ENCODE measurements at places on chromosomes 6 and 20.
A peak's percentile ranks its signal among the peaks of the same experiment; 100 is the strongest.

- no peak for DNase-seq
These were observed 73.9 kb upstream of the BACH2 start for GRCh38 chr6:90370493-90370959.

DNA sequence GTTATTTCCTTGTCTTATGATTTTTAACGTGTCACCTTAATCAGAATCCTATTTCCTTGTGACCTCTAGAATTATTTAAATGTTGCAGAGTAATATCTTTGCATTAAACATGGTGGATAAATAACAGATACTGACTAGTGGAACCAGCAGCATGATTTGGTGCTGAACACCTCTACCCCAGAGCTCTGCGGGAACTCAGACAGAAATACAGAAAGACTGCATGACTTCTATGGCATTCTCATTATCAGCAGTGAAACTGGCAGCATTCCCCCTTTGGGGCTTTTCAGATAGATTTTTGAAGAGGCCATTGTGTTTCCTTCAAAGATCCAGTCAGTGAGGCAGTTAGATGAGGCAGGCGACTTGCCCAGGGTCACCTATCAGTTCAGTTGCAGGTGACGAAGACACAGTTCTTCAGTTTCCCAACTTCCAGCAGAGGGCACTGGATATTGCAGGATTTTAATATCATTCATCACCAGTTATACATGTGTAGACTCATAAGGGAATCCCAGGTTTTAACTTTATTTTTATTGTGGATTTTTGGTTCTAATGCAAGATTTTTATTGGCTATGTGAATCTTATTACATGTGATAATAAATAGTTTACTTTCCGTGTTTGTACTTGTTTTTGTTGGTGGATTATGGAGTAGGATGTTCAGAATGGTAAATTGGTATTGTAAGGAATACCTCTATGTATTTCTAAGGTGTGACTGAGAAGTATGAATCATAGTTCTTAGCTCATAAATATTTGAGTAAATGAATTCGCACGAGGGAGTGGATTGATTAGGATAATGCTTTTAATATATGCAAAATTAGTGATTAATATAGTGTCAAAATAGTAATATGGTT is 81.3 kb downstream of the AFDN start:
- DNase-seq, result no peak

GRCh38 chr6:25013246-25013645 is 77.5 kb upstream of the RIPOR2 start:
- no peak for DNase-seq

GRCh38 chr6:108661430-108661829 is 100.7 kb downstream of the FOXO3 start:
- peak; percentile 34 for DNase-seq

- no peak for DNase-seq
These were observed 979 bp upstream of the SOD2 start for GRCh38 chr6:159693894-159694545.

- no peak for DNase-seq
These were observed 50.6 kb downstream of the GJA10 start for GRCh38 chr6:89944826-89945407.

GRCh38 chr6:139779988-139780774 is 405.7 kb upstream of the CITED2 start:
- no peak for DNase-seq

GRCh38 chr6:29137724-29138123 is 29.9 kb downstream of the OR2J3 start:
- DNase-seq, result no peak

DNA sequence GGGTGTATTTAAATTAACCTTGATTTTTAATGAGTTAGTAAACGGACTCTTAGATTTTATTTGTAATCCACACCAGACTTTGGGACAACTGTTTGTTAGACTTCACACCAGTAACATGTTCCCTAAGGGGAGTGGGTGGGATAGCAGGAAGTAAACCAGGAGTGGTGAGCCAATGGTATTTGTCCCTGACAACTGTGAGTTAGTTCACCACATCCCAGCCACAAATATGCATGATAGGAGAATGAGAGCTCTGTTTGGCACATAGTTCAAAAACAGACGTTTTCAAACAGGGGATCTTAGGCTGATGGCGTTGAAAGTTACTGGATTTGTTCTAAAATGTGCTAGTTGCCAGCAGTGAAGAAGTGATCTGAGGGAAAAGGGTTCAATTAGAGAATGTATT is 18.7 kb upstream of the COL10A1 start:
- DNase-seq, result peak; percentile 90

DNA sequence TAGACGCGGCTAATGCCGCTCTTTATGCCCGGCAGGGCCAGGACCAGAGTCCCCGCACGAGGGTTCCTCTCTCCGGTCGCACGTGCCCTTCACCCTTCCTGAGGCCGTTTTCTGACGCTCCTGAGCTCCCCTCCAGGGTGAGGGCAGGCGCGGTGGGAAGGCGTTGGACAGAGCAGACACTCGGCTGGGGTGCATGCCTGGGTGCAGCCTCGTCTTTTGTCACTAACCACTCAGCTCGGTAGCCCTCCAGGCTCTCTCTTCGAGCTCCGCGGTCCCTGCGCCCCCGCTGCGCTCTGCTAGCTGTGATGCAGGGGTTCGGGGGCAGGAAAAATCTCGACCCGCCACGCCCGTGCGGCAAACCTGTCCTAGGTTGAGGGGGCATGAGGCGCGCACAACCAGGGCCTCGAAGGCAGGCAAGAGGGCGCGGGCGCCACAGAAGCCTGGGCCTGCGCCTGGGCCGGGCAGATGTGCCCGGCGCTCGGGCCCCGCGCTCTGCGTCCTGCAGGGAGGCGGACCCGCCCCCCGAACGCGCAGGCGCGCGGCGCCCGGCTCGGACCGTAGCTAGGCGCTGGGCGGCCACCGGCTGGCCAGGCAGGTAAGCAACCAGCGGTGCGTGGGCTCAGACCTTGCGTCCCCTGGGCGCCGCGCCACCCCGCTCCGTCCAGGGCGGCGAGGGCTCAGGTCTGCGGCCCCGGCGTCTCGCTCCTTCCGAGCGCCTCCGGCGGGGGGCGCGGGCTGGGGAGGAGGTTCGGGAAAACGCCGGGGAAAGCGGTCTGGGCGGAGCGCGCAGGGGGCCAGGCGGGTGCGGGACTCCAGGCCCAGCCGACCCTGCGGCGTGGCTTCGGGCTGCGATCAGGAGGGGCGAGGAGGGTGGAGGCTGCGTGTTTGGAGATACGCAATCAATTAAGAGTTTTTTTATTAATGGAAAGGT is at the start of gene L3MBTL1:
TSS of gene L3MBTL1 (plus strand) at position 548 of the 931 bp plus-strand sequence. CDS start 5,807 bp downstream, outside the sequence.
- no peak for DNase-seq

- DNase-seq, result no peak
These were observed 83.1 kb downstream of the GRM4 start for GRCh38 chr6:34062815-34063214.

DNA sequence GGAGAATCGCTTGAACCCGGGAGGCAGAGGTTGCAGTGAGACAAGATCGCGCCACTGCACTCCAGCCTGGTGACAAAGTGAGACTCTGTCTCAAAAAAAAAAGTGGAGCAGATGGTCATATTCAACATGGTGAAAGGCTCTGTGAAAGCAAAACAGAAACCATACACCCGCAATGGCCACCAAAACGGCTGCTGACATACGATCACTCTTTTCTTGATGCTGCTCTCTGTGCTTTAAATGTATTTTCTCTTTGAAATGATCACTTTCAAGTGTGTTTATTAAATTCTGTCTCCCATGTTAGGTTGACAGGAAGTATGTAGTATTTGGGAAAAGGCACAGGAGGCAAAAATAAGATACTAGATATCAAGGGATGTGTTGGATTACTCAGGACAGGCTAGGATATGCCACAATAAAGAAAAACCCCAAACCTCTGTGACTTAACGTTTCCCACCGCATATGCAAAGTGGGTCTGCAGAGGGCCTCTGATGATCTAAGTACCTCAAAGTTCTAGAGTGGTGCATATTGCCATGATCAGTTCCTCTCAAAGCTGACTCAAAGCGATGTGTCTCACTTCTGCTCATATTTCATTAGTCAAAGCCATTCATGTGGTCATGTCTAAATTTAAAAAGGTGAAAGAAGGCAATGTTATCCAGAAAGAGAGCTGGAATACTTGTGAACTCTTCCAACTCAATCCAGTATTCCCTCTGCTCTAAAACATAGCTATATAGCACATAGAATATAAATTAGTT is 155.1 kb upstream of the SOX4 start:
- no peak for DNase-seq

GRCh38 chr20:4091490-4092479 is 76.4 kb upstream of the RNF24 start:
- DNase-seq, result no peak

- no peak for DNase-seq
These were observed 34.2 kb downstream of the RBM38 start for GRCh38 chr20:57425150-57426013.

DNA sequence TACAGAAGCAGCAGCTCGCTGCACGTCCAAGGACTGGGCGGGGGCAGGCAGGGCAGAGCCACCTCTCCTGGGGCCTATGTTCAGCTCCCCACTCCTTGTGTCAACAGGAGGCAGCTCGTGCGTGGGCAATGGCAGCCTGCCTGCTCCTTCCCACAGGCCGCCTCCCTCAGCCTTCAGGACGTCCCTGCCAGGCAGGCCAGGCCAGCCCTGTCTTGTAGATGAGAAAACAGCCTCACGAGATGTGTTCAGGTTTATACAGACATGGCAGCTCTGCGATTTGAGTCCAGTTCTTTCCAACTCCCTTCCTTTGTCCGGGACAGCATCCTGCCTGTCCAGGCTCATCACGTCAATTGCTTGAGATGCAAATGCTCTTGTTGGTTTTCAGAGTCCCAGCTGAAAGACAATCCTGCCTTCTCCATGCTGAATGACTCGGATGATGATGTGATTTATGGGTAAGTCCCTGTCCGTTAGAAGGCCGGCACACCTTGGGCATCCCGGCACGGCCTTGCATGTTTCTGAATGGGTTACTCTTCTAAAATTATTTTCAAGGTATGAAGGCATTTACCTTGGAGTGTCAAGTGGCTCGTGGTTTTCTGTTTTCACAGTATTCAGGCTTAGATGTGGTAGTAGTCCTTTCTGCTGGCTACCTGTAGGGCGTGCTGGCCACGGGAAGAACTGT is 13.5 kb downstream of the DYNLT1 start:
- DNase-seq, result no peak

- DNase-seq, result no peak
These were observed 643.8 kb downstream of the DHX35 start for GRCh38 chr20:39605908-39606307.

- no peak for DNase-seq
These were observed 628 bp downstream of the NKAIN4 start for GRCh38 chr20:63253438-63254231.

DNA sequence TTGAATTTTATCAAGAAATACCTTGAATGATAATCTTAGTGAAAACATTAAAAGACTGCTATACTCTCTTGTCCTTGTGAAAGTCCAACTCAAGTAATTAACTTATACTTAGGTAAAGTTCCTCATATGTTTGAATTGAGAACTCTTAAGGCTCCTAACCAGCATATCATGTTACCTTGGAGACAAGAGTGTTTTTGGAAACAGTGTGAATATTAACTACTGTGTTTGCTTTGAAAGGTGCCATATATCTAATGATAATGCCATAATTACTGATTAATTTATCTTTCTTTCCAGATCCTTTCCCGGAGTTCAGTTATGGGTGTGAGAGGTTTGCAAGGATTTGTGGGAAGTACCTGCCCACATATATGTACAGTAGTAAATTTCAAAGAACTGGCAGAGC is 10.5 kb downstream of the FAM120B start:
- DNase-seq, result no peak

DNA sequence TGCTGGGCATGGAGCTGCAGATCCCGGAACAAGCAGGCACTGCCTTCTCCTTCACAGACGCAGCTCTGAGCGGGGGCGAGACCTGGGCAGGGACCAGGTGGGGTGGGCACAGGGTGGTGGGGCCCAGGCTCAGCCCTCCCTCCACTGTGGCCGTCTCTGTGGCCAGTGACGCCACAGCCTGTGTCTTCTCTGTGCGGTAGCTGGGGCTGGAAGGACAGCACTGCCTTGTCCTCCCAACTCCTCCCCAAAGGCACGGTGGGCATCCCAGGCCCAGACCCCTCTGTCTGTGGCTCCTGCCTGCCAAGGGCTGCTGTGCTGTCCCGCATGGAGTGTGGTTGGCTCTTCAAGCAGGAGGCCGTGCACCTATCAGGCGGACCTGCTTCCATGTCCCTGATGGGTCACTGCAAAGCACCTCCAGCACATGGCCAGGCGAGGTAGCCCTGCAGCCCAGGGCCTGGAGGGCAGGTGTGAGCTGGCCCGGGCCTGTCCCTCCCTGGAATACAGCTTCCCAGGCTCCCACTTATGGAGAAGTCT is 14.8 kb upstream of the TNFRSF6B start:
- DNase-seq, result no peak

DNA sequence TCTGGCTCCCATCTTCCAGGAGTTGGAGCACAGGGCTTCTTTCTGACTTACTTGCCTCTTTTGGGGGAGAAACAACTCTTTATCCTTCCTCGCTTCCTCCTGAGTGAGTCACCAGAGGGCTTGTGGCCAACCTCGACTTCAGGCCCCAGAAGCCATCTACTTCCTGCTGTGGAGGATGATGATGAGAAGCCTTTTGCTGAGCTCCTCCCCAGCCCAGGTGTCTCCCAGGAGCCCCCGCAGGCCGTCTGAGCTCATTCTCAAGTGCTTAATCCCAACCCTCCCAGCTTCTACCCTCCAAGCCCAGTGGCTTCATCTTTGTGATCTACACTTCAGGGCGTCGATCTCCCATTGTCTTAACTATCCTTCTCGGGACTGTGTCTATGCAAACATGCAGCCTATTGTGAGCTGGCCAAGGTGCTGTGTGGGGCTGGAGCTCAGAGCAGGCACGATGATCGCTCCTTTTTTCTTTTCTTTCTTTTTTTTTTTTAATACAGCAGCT is 27.9 kb downstream of the SDCBP2 start:
- DNase-seq, result no peak

DNA sequence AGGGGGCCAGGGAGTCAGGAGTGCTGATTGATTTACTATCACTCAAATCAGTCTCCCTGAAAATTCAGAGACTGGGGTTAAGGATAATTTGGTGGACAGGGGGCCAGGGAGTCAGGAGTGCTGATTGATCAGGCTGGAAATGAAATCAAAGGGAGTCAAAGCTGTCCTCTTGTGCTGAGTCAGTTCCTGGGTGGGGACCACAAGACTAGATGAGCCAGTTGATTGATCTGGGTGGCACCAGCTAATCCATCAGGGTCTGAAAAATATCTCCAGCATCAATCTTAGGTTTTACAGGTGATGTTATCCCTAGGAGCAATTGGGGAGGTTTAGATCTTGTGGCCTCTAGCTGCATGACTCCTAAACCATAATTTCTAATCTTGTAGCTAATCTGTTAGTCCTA is 6.1 kb upstream of the AFG1L start:
- no peak for DNase-seq

Data from non-pigmented ciliary epithelial cell (primary cell).